NCI-H2227 treated with DMSO at 0.1 percent for 48 hours (cell line): ENCODE measurements at places on chromosomes 4 and X.

GRCh38 chr4:101221294-101221693, 126.0 kb downstream of the PPP3CA start:
- no peak for DNase-seq

DNA sequence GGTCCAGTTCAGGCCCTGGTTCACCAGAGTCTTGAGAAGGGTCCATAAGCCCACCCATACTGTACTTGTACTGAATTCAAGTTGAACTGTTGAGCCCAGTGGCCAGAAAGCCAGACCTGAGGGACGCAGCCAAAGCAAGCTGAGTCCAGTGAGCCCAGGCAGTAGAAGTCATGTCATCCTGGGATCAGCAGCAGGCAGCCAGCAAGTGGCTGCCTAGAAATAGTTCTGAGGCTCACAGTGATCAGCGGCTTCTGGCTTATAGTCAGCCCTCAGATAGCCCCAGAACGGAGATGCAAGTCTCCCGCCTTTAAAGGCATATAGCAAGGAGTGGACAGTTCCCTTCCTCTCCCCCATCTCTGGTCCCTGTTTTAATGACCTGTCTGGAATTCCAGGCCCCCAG, 347.1 kb downstream of the FBXW7 start:
- DNase-seq, result no peak

- DNase-seq, result no peak
Observed at GRCh38 chr4:3219761-3220475, 29.0 kb upstream of the MSANTD1 start.

DNA sequence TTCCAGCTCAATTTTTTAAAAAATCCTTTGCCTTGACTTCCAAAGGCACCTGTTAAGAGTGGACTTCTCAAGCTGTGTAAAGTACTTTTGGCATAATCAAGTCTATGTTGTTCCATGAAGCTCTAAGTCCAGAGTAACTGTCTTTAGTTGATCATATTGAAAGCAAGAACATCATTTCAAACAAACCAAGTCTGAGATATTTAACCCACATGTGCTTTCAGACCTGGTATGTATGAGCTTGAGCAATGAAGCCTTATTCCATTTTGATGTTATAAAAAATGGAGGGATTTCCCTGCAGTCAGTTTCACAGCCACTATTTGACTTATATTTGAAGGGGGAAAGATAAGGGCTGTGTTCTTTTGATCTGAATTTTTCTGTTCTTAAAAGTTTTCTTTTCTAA, 23.7 kb upstream of the EOLA2 start:
- DNase-seq, result no peak
